ENCODE measurements at places on chromosomes 3 and 15. TPM values are rescaled to one million over a fixed set of nuclear protein-coding genes. Genes with fewer than 3 reads are reported as not detected.
A peak's percentile ranks its signal among the peaks of the same experiment; 100 is the strongest.

DNA sequence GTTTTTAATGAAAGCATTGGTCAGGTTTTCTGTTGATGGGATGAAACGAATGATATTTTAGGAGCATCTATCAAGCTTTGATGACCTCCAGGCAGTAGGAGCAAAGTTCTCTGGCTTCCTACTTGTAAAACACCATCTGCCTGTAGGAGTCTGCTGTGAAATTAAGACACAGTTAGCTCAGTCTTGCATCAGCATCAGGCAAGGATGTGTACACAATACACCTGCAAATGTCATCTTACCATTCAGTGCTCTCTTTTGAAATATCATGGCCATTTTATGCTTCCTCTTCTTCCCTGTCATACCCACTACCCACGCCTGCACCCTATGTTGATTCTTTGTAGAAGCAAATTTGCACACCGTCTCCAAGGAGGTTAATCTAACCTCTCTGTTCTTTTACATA, 38.2 kb downstream of the B3GALNT1 start:
- DNase-seq, result no peak

Gene CXCR6
- total RNA-seq, result not detected

- DNase-seq, result peak; percentile 45
Measured at GRCh38 chr3:20023623-20024405, 11.8 kb upstream of the PP2D1 start.

- DNase-seq, result no peak
Measured at GRCh38 chr3:50322386-50323091, at the start of gene HYAL2. Gene HYAL2, minus strand, starts transcription at chr3:50322745. Its CDS starts 2,256 bp downstream, at chr3:50320489.

All from Calu3 (cell line).